Neural progenitor cell (in vitro differentiated cells): ENCODE measurements at places on chromosomes 3 and 15.
A peak's percentile ranks its signal among the peaks of the same experiment; 100 is the strongest.

- DNase-seq: no peak
Observed at GRCh38 chr3:80087767-80088166, 320.0 kb upstream of the ROBO1 start.

GRCh38 chr3:124202754-124203153 lies 210.8 kb upstream of the ROPN1 start:
- DNase-seq: no peak

DNA sequence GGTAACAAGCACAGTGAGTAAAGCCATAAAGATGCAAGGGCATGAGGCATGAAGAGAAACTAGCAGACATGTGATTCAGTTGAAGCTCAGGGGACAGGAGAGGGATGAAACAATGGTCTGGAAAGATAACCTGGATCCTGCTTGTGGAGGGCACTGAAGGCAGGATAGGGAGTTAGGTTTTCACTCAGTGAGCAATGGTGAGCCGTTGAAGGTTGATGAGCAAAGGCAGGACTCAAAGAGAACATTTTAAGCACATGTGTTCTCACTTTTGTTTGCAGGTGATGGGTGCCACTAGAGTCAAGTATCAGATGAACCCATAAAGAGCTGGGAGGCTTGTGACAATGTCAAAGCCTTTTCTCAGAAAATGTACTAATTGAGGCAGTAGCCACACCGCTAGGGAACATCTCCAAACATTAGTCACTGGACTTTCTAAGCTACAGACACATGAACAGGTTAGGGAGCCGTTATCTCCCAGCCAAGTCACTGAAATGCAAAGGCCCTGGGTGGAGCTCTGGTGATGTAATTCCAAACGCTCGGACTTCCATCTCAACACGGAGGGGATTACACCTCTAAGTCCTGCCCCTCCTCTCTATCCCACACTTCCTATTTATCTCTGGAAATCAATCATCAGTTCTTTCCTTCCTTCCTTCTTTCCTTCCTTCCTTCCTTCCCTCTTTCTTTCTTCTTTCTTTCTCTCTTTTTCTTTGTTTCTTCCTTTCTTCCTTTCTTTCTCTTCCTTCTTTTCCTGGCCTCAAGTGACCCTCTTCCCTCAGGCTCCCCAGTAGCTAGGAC lies 22.7 kb downstream of the KLHL6 start:
- no peak for DNase-seq

DNA sequence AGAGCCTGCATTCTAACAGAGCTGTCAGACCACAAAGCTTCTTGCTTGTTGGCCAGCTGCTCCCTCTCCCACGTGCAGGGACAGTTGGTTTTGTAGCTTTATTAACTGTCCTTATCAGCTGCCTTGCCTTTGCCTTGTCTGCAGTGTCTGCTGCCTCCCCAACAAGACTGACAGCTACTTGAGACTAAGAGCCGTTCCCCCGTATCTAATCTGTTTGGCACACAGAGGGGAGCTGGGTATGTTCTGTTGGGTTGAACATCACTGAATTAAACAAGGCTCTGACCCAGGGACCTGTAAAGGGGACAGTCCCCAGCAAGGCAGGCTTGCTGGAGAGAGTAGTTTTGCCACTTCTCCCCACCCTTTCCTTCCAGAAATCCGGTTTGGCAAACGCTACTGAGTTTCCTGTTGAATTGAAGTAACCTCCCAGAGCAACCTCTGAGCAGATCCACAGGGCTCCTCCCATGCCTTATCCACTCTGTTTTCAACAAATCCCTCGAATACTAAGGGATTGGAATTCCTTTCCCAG lies 116.1 kb downstream of the ANP32A start:
- DNase-seq: peak; percentile 34

DNA sequence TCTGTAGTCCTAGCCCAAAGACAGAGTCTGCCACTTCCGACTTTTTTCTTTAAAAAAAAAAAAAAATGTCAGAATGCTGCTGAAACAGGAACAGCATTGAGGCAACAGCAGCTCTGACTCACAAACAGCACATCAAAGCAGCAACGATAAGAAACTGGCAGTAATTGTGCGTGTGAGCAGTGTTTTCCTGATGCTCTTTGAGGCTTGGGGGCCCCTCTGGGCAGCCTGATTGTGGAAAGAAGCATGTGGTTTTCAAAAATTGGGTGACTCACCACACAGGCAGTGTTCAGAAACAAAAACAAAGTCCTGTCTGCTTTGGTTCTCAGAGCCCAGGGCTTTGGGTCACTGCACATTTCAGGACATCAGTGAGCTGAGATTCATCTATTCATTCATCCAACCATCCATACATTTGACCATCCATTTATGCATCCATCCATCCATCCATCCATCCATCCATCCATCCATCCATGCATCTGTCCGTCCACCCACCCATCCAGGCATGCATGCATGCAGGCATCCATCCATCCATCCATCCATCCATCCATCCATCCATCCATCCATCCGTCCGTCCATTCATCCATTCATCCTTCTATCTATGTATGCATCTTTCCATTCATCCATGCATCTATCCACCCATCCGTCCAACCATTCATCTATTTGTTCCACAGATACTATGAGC lies 308.4 kb downstream of the RPLP1 start:
- DNase-seq: no peak
